ENCODE measurements at places on chromosomes 6 and 20. TPM values are rescaled to one million over a fixed set of nuclear protein-coding genes. Genes with fewer than 3 reads are reported as not detected.

GRCh38 chr6:48134246-48134645, 23.2 kb upstream of the PTCHD4 start:
- no peak for DNase-seq

DNA sequence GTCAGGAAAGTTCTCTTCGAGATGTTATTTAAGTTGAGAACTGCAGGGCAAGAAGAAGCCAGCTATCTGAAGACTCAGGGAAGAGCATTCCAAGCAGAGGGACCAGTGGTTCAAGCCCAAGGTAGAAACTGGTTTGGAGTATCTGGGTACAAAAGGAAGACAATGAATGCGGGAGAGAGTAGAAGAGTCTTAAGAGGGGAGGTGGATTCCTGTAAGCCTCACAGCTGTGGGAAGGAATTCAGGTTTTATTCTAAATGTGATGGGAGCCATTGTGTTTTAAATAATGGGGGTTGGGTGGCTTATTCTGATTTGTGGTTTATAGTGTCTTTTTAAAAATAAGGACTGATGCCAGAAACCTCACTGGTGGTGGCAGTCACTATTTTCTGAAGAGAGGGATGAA, 37.6 kb upstream of the TENT5A start:
- no peak for DNase-seq

DNA sequence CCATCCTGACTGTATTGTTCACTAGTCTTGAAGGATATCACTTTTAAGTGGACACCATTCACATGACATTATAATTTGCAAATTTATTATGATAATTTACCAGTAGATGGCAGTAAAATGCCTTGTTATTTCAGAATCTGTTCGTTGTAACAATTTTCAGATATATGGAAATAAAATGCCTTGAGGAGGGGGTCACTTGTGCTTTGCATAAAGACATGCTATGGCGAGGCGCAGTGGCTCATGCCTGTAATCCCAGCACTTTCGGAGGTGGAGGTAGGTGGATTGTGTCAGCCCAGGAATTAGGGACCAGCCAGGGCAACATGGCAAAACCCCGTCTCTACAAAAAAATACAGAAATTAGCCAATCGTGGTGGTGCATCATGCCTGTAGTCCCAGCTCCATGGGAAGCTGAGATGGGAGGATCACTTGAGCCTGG, 9.0 kb upstream of the NCOA6 start:
- DNase-seq = no peak

DNA sequence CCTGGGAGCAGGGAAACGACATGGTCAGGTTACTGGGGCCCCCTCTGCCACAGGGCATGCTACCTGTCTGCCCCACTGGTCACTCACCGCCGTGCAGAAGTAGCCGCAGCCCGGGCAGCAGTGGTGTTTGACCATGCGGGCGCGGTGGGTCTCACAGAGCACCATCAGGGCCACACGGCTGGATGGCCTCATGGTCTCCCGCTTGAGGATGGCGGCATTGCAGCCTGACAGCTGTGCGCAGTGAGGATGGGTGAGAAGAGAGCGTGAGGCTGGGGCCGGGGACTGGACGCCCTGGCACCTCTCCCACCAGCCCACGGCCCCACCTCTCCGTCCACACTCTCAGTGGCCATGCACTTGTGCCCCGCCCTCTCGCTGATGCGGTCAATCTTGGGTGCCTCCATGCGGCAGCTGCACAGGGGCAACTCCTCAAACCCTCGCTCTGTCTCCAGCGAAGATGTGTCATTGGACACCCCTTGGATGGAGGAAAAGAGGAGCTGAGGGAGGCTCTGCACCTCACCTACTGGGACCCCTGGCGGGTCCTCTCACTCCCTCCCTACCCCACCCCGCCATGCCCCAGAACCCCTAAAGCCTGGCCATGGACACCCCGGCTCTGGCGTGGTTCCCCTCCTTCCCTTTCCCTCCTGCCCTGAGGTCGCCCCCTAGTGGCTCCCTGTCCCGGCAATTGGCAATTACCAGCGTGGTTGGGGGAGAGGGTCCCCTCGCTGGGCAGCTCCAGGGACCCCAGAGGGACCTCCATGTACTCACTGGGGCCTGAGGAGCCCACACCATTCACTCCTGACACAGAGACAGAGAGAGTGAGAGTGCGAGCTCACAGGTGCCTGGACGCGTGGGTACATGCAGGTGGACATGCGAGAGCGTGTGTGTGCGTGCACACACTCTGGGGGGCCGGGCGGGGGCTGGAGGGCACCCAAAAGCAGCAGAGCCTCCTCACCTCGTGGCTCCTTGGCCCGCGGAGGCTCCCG, 8.9 kb downstream of the EHMT2 start:
- DNase-seq = no peak

GRCh38 chr6:55943329-55943728, 67.9 kb upstream of the BMP5 start:
- peak; percentile 62 for DNase-seq

DNA sequence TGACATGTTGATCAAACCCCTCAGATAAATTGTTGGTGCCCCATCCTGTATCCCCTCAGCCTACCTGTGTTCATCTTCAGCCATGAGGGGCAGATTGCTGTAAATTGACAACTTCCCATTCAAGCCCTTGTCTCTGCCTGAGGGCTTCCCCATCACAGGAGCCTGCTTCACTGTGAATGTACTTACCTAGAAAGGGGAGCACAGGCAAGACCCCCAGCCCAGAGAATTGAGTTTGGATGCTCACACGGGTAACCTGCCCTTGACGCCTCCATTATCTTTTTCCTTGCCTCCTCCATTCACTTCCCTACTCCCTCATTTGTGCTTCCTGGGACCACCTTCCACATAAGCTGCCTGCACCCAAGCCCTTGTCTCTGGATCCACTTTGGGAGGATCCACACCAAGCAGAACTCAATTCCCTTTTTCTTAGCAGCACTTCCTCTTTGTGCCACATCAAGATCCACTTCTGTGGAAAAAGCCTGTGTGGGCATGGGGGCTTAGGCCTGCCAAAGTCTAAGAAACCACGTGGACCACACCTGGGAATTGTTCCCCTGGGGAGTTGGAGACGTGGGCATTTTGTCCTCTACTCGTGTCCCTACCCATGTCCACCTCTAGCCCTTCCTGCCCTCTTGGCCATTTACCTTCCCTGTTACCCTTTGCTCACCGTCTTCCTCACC, 103.4 kb upstream of the FOXA2 start:
- no peak for DNase-seq

- DNase-seq = no peak
Observed at GRCh38 chr20:63257629-63258028, 3.4 kb upstream of the NKAIN4 start.

GRCh38 chr6:98928688-98929087, 19.1 kb downstream of the FBXL4 start:
- DNase-seq = no peak

DNA sequence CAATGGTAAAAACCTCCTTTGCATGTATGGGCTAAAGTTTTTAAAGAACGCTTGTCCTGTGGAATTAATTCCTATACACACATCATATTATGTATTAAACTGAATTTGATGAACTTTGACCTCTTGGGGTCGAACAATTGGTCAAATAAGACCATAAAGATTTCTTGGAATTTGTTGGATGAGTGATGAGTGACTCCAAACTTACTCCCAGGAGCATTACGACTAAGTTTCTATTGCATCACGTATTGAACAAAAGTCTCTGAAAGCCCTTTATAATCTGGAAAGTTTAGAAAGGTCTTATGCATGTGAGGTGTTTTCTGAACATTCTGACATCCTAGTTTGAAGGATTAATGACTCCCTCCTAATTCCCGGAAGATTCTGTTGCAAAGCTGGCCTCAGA, 126.9 kb upstream of the BMP5 start:
- no peak for DNase-seq

DNA sequence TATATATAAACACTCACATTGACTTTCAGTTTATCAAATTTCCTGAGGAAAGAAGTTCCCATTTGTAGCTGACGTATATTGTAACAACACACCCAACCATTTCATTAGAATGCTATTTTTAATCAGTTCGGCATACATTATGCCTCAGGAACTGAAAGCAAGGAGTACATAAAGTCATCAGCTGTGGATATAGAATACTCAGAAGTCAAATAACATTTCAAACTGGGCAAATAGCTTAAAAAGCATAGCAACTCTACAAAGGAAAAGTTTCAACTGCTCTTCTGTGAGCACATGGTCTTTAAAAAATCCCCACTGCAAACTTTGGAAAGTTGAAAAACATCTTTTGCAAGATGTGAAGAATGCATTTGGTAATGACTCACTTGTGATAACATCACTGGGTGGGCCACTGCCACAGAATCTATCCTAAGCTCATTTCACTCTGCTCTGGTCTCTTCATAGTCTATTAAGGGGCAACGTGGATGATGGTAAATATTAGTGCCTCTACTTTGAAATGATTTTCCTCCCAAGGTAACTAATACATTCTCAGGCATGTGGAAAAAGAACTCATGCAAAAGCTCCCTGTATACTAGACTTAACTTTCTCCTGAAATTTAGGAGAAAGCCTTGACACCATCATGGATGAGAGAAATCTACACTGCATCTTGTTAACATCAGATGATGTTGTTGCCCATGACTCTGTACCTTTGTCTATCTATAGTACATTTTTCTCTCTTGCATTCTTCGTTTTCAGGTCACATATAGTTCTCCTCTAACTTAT, 49.2 kb downstream of the FYN start:
- DNase-seq = peak; percentile 81

GRCh38 chr6:124682751-124683150, 279.5 kb upstream of the RNF217 start:
- no peak for DNase-seq

DNA sequence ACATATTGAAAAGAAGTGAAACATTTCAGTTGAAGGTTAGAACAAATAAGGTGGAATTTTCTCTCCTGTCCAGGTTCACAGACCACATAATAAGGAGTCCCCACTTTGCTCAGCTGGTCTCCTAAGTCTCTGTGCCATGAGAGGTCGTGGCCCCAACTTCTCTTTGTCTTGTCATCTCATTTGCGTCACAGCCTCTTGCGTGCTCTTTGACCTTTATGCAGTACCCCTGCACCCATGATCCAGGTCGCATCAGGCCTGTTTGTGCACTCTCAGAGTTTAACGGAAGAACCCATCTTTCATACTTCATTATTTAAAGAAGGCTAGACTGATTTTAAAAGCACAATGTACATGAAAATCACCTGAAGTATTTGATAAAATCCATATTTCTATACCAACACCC, 110.4 kb upstream of the BMP2 start:
- no peak for DNase-seq

GRCh38 chr6:154538640-154539191, 28.2 kb upstream of the CNKSR3 start:
- DNase-seq = no peak

GRCh38 chr6:168711049-168711640, 270.2 kb downstream of the SMOC2 start:
- no peak for DNase-seq

DNA sequence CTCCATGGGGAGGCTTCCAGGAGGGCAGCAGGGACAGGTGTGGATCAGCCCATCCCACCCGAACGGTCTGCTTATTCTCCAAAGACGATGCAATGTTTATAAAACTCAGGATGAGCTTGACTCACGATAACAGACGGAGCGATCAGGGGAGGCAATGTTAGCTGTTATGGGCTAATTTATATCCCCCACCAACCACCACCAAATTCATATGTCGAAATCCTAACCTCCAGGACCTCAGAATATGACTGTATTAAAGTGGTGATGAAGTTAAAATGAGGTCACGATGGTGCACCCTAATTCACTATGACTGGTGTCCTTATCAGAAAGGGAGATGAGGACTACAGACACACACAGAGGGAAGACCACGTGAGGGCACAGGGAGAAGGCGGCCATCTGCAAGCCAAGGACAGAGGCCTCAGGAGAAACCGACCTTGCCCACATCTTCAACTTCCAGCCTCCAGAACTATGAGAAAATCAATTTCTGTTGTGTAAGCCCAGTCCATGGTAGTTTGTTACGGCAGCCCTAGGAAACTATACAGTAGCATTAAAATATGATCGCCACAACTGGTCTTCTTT, 7.0 kb downstream of the ADTRP start:
- no peak for DNase-seq

- no peak for DNase-seq
Observed at GRCh38 chr6:77264970-77265369, 198.3 kb downstream of the HTR1B start.

- DNase-seq = no peak
Observed at GRCh38 chr6:150024646-150025155, 631 bp downstream of the RAET1L start.

DNA sequence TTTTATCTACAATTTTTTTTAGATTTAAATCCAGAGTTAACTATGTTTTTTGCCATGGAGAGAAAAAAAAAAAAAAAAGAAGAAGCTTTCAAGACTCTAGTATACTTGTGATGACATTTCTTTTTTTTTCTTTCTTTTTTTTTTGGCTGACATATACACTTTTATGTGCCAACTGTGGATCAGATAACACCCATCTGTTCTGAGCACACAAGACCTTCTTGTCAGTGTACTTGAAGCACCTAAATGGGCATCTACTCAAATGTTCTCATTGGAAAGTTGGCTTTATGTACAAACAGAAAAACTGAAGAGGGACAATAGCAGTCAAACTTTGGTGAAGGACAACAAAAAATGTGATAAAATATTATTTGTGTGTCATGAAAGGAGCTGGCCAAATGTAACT, 904.5 kb downstream of the GRIK2 start:
- no peak for DNase-seq

Gene SLC22A2
- not detected for total RNA-seq

Gene MTFR2
- total RNA-seq = 1.3 TPM

Gene MANEA
- total RNA-seq = 12.4 TPM

Gene STAU1
- 98.0 TPM for total RNA-seq

Gene MUC21
- not detected for total RNA-seq

Gene CLPSL2
- not detected for total RNA-seq
